Vagina (tissue), 2 donors: ENCODE measurements at places on chromosomes 13 and 19.

DNA sequence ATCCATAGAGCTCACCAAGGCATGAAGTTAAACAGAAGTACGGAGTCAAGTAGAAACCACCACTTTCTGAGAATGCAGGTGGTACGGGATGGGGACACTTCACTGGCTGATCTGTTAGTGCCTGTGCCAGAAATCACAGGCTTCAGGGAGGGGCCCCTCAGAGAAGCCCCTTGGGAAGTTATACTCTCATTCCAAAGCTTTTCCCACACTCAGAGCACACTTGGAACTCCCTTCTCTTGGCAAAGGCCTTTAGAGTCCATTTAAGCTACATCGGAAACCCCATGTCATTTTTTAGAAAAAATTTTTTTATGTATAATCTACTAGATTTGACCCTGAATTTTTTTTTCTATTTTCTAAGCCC, 80.7 kb upstream of the WASF3 start:
- DNase-seq = no peak

DNA sequence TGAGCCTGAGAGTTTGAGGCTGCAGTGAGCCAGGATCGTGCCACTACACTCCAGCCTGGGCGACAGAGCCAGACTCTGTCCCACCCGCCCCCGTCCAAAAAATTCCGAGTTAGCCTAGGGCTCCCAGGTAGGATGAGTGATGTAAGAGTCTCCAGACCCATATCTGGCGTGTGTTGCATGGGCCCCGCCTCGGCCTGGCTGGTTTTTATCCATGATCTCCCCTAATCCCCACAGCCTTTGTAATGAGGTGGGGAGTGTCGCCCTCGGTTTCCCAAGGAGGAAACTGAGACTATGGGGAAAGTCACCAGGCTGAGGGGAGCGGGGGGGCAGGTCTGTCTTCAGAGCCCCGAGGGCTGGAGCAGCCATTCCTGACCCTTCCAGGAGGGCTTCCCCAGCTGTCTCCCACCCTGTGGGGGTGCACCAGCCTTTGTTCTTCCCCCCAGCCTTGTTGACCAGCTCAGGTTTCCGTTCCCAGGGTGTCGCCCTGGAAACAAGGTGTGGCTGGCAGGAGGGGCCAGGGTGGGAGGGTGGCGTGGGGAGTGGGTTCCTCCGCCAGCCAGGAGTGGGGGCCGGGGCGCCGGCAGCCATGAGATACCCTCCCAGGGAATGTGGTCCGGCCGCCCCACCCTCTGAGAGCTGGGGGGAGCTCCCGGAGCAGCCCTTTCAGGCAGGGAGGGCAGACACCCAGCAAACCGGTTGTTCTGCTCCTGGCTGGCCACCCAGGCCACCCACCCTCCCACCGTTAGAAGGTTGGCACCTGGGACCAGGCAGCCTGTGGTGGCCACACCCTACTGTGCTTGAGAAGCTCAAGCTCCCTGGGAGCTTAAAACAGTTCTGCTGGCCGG, 11.5 kb downstream of the MYH14 start:
- DNase-seq = no peak

- DNase-seq = no peak
These were observed 62.7 kb upstream of the MYCBP2 start for GRCh38 chr13:77389625-77390000.

DNA sequence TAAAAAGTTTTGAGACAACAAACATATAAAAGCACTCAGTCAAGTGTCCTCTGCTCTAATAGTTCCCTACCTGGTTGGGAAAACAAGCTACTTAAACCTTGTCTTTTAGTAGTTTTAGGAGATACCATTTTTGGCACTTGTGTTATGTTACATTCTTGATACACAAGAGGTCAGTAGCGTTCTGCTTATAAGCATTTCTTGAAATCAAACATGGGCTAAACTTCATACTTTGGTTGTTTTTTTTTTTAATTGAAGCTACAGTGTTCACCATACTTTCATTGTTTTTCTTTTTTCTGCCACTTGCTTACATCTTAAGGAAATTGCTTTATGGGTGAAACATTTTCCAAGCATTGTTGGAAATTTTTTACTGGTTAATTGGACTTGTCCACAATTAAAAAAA, 12.9 kb downstream of the NHLRC3 start:
- DNase-seq = no peak

DNA sequence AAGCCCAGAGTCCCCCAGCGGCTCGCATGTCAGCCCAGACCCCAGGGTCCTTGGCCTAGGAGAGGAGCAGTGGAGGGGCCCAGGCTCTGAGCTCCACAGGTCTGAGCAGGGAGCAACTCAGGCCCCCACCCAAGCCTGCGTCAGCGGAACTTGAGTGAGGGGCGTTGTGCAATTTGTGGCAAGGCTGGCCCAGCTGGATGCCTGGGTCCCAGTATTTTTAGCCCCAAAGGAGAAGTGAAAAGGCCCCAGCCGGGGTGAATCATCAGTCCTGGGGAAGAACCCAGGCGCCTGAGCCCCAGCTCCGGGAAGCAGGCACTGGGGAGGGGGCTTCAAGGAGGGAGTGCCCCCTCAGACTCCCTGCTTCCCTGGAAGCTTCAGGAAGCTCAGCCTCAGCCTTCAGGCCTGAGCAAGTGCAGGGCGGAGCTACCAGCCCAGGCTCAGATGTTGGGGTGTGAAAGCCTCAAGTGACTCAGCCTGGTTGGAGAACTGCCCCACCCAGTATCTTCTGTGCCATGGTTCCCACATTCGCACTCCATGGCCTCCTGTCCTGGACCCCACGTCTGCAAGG, 7.2 kb downstream of the MED29 start:
- DNase-seq = no peak

GRCh38 chr13:75395066-75395465, 86.9 kb downstream of the TBC1D4 start:
- DNase-seq = no peak

DNA sequence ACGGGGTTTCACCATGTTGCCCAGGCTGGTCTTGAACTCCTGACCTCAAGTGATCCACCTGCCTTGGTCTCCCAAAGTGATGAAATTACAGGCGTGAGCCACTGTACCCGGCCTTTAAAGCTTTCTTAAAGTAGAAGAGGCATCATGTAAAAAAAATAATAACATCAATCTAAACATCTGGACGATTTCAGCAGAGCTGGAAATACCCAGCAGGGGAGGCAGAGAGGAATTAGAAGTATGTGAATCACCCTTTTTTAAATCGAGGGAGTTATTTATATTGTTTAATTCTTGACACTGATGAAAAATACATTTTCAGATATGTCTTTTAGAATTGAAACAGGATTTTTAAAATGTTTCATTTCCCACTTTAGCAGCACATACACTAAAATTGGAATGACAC, 37.4 kb upstream of the MTIF3 start:
- no peak for DNase-seq

GRCh38 chr13:60363288-60363687, 33.7 kb upstream of the TDRD3 start:
- no peak for DNase-seq

- no peak for DNase-seq
These were observed 1.3 kb upstream of the AXL start for GRCh38 chr19:41217741-41218140.

DNA sequence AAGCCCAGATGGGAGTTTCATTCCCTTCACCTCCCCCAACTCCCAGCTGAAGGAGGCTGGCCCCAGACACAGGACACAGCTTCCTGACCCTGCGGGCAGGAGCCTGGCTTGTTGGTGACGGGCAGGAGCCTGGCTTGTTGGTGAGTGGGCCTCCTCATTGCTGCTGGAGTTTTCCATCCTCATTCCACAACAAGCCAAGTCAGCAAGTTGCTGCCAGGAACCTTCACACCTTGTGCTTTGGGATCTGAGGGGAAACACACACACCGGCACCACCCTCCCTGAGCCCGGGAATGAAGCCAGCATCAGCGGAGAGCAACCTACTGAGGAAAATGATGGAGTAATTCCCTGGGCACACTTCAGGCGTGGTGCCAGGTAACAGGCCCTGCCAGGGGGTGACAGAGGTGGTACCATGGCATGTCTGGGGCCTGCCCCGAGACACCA, 74.9 kb downstream of the ALOX5AP start:
- no peak for DNase-seq

DNA sequence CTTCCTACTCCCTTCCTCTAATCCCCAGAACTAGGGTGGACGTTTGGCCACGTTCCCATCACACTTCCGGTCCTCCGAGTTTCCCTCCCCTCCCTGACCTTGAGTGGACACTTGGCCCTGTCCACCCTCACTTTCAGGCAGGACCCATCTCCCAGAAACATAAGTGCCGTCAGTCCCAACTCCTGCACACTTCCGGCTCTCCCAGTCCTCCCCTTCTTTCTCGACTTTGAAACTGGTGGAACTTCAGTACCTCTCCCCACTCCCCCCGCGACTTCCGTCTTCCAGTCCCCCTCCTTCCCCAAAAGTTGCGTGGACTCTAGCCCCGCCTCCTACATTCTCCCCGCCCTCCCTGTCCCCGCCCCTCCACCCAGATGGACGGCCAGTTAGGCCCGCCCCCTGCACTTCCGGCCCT, 278 bp upstream of the ZNF274 start:
- no peak for DNase-seq

GRCh38 chr13:35826626-35827254, 304.4 kb downstream of the DCLK1 start:
- no peak for DNase-seq

GRCh38 chr19:32181216-32181920, 164.0 kb upstream of the ZNF507 start:
- DNase-seq = no peak

- DNase-seq = no peak
These were observed 8.2 kb upstream of the MEIS3 start for GRCh38 chr19:47427241-47428176.

DNA sequence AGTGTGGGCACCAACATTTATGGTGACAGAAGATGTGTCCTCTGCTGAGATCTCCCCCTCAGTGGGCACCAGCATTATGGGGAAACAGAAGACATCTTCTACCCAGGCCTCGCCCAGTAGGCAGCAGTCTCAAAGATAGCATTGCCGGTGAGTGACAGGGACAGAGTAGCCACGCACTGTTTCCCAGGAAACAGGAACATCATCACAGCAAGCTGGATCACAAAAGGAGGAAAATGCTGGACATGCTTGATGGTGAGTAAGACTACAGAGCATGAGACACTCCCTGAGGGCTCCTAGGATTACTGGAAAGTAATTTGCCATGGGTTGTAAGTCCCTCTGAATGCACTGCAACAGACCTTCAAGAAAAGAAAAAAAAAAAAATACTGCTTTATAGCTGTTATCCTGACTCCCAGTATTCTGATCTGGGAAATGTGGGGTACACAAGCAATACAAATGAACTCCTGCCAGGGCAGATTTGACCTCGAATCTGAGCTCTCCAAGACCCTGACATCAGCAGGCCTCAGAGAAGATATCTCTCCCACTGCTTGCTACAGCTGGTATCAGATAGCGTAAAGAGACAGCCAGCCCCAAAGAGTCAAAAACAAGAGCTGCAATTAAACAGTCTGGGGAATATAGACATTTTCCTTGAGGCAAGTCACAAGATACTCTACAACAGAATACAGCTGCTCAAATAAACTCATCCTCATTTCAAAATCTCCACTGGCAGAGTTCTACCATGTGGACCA, 180.4 kb downstream of the RBM26 start:
- DNase-seq = no peak

DNA sequence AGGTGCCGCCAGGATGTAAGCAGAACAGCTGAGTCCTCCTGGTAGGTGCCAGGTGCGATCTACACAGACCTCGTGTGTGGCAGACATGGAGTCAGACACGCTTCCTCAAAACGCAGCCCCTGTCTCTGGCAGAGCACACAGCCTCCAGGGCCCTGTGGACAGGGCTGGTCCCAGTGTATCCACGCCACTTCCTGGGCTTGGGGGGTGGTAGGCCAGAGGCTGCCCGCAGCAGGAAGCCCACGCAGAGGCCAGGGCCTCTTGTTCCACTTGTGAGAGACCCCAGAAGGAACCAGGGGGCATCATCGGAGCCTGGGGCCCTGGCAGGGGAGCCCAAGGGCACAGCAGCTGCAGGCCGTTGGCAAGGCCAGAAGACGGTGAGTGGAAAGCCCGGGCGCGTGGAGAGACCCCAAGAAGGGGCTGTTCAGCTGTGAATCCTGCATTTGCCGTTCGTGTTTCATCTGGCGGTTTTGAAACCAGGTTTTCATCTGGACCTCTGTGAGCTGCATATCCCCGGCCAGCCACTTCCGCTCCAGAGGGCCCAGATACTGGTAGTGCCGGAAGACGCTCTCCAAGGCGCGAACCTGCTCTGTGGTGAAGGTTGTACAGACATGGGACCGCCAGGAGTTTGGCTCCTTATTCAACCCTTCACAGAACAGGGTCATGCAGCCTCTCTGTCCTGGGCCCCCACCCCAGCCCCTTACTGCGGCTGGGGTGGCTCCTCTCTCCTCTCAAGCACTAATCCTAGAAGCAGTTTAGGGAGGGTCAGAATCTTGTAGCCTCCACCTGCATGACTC, 25.1 kb upstream of the SLITRK1 start:
- DNase-seq = no peak

DNA sequence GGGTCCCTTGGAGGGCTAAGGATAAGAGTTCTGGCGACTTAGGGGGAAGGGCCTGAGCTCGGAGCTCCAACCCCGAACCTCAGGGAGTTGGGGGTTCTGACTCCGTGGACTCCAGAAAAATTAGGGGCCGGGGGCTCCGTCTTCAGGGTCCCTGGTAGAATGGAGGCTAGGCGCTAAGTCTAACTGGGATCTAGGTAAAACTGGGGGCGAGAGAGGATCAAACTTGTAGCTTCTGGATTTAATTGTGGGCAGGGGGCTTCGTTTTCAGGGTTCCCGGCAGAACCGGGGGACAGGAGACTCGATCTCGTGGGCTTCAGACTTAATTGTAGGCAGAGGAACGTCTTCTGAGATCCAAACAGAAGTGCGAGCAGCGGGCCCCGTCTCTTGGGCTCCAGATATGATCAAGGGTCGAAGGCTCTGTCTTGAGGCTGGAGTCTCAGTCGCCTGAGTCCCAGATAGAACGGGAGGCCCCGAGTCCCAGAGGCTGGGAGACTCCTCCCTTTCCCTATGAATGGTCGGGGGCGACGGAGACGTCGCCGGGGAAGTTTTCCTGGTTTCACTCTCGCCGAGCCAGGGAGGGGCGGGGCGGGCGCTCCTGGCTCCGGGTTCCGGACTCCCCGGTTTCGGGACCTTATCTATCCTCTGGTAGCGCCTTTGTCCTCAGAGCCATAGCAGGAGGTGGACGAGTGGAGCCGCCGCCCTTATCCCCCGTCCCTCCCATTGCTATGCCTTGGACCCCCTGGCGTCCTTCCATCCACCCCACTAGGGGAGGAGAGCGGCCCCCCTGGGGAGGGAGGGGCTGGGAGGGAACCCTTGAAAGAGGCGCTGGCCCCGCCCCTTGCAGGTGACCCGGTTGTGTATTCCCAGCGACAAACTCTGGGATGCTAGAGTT, 1.3 kb downstream of the NECTIN2 start:
- no peak for DNase-seq

- DNase-seq = no peak
These were observed 737 bp upstream of the ZNF181 start for GRCh38 chr19:34733266-34733745.

DNA sequence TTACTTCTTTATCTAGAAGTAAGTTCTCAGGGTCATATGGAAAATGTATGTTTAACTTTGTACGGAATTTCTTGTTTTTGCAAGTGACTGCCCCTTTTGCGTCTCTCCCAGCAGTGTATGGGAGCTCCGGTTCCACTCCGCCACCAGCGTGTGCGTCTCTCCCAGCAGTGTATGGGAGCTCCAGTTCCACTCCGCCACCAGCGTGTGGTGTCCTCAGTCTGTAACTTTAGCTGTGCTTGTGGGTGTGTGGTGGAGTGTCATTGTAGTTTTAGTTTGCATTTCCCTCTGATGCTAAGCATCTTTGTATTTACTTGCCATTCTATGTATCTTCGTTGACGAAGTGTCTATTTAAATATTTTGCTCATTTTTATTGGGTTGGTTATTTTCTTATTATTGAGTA, 2.4 kb downstream of the CUL4A start:
- no peak for DNase-seq

- DNase-seq = no peak
These were observed 87.2 kb upstream of the TNFSF11 start for GRCh38 chr13:42486711-42487198.

GRCh38 chr13:75195495-75196146, 286.3 kb downstream of the TBC1D4 start:
- no peak for DNase-seq
